ENCODE measurements at places on chromosomes 12 and 14.

- no peak for DNase-seq
Observed at GRCh38 chr12:66066929-66067523, 63.5 kb downstream of the LLPH start.

- DNase-seq: no peak
Observed at GRCh38 chr12:109944561-109945359, 44.7 kb downstream of the TCHP start.

- no peak for DNase-seq
Observed at GRCh38 chr12:34257093-34257492, 234.8 kb downstream of the ALG10 start.

- DNase-seq: no peak
Observed at GRCh38 chr12:28390761-28391385, 200.6 kb downstream of the CCDC91 start.

DNA sequence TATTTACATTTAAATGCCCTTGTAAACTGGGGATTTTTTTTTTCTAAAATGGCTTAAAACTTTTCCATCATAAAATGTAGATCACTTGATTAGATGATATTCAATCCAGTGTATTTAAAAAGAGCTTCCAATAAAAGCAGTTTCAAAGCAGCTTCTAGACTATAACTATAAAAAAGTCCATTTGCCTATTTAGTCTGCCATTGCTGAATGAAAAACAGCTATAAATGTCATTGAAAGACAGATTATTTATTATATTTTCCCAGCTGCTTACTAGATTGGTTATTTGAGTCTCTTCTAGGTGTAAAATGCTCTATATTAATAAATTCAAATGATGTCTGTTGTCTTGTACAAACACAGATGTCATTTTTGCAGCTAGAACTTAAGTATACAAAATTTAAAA lies 414.8 kb downstream of the RMST start:
- no peak for DNase-seq

DNA sequence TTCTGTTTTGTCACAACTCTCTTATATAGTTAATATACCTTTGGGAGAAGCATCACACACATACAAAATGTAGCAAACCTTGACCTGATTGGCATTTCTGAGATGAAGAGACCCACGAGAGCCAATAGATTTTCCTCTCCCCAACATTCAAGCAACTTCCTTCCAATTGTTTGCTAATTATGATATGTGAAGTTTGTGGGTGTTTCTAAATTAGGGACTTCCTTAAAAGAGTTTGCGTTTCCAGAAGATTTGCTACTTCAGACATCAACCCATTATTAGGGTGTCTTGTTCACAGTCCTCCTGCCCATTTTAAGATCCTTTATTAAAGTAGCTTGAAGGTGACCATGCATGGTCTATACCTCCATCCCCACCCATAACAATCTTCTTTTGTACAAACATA lies 9.4 kb downstream of the AICDA start:
- DNase-seq: no peak

- no peak for DNase-seq
Observed at GRCh38 chr12:30025317-30025716, 241.6 kb upstream of the TMTC1 start.

- no peak for DNase-seq
Observed at GRCh38 chr12:108446766-108447165, 68.3 kb upstream of the FICD start.

GRCh38 chr12:126389220-126389841 lies 1324.1 kb downstream of the AACS start:
- DNase-seq: no peak

- DNase-seq: no peak
Observed at GRCh38 chr12:42356344-42356743, 30.4 kb downstream of the PPHLN1 start.

- no peak for DNase-seq
Observed at GRCh38 chr12:85713373-85713772, 122.8 kb downstream of the RASSF9 start.

- DNase-seq: no peak
Observed at GRCh38 chr12:111926631-111927030, 84.6 kb downstream of the MAPKAPK5 start.

DNA sequence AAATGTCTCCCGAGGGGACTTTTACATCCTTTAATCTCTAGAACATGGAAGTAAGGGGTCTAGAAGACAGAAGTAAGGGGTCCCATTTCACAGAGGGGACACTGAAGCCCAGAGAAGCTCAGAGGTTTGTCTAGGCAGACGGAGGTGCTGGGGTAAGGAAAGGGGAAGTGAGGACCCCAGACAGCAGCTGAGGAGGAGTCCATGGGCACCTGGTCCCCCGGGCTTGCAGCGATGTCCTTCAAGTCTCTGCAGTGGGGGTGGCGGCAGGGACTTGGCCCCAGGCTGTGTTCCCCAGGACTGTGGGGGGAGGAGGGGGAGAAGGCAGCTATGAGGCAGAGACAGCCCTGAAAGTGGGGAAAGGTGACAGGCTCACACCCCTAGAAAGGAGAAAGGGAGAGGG lies 30.7 kb downstream of the DTX1 start:
- no peak for DNase-seq

GRCh38 chr12:71626768-71627167 lies 36.9 kb downstream of the ZFC3H1 start:
- no peak for DNase-seq

- DNase-seq: no peak
Observed at GRCh38 chr12:122951406-122951805, 14.9 kb downstream of the ABCB9 start.

GRCh38 chr14:102211240-102211639 lies 71.5 kb downstream of the WDR20 start:
- no peak for DNase-seq

- DNase-seq: no peak
Observed at GRCh38 chr12:33486058-33486457, 46.4 kb upstream of the SYT10 start.

GRCh38 chr12:76919383-76920171 lies 40.8 kb upstream of the CSRP2 start:
- no peak for DNase-seq

Data from activated T-cell treated with anti-CD3 and anti-CD28 coated beads, Interleukin-2, amount 50 U/mL, for 48 hours (primary cell).